Activated naive CD4-positive, alpha-beta T cell (primary cell): ENCODE measurements at places on chromosomes 12 and 14.

- DNase-seq: no peak
These were observed 427.4 kb downstream of the AACS start for GRCh38 chr12:125492354-125493270.

GRCh38 chr14:27243365-27243764 is 645.5 kb upstream of the NOVA1 start:
- no peak for DNase-seq

- no peak for DNase-seq
These were observed 1.9 kb downstream of the FBRSL1 start for GRCh38 chr12:132491761-132492378.

GRCh38 chr14:68688872-68689371 is 103.9 kb downstream of the ZFP36L1 start:
- DNase-seq: no peak

DNA sequence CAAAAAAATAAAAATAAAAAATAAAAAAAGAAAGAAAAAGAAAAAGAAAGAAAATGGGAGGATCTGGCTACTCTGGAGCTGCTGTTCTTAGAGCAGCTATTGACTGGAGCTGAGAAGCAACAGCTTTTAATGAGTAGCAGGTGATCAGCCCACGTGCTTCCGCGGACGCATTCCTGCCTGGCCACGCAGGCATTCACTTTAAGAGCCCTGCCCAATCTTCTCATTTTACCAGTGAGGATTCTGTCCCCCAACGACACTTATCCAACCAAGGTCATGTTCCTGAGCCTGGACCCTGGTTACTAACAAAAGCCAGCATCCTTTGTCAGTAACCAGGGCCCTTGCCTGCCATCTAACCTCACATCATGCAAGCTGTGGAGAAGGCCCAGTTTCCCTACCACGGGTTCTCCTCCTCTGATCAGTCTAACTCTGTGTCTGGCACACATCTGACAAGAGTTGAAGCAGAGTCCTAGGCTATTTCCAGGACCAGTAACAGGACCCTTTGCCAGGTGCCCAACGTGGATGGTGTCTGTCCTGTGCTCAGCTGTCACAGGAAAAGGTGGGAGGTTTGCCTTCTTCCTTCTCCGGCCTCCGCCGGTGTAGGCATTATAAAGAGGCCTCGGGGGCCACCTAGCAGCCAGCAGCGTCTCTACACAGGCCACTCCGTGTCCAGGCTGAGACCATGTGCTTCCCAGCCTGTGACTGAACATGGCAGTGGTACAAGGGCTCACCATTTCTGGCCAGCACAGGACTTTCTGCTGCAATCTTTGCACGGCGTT is 60.9 kb upstream of the GPATCH2L start:
- DNase-seq: no peak

DNA sequence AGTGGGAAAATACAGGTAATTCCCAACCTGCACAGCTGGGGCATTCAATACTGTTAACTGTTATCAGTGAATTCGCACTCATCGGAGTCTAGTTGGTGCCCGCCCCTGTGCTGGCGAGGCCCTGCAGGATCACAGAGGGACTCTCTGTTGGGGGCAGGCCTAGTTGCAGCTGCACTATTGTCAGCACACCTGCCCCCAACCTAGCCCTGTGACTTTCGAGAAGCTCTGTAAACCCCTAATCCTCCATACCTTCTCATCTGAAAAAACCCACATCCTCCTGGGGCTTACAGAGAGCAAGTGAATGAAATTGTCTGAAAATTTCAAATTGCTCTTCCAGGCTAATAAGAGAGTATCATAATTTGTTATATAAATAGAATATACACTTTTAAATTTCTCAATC is 132.2 kb upstream of the NUDT4 start:
- no peak for DNase-seq

DNA sequence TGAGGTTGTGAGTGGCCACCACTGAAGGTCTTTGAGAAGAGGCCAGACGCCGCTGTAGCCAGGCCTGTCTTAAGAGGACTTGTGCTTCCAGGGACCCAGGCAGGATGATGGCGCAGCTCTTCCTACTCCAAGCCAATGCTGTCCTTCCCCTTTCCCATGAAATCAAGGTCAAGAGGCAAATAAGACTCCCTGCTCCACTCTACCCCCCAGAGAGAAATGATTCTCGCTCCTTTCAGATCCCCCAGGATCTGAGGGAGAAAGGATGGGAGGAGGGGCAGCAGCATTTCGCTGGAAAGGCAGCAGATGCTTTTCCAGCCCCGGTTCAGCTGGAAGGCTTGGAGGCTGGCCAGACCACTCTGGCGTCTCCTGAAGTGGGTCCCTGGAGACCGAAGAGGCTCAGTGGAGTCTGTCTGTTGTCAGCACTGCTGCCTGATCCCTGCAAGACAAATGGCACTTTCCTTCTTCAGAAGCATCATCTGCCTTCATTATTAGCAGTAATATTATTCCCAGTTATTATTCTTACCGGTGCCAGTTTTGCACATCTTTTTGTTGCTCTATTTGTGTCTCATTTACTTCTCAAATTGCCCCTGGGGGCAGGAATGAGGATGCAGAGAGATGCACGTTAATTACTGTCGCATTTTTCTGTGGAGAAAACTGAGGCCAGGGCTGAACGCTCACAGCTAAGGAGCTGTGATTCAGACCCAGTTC is 51.4 kb downstream of the C14orf132 start:
- DNase-seq: no peak

GRCh38 chr14:63269561-63270225 is 49.0 kb downstream of the GPHB5 start:
- DNase-seq: no peak

- no peak for DNase-seq
These were observed 61.5 kb downstream of the IFT81 start for GRCh38 chr12:110185626-110186025.

GRCh38 chr14:62776300-62776699 is 269.0 kb downstream of the KCNH5 start:
- no peak for DNase-seq

DNA sequence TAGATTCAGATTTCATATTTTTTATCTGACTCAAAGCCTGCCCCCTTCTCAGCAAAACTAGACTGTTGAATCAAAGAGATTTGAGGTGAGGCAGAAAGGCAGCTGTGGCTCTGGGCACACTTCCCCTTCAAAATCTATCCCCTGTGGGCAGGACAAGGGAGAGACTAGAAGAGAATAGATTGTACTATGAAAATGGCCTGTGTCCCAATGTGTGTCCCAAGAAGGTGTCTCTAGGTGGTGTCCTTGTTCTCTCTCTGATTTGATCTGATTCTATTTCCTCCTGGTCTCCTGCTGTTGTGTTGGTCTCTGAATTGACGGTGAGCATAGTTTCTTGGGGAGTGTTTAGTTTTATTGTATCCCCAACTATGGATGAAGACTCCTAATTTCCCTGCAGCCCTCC is 565.8 kb upstream of the ATP2B1 start:
- no peak for DNase-seq

GRCh38 chr14:37590428-37591139 is 4.5 kb downstream of the FOXA1 start:
- no peak for DNase-seq

DNA sequence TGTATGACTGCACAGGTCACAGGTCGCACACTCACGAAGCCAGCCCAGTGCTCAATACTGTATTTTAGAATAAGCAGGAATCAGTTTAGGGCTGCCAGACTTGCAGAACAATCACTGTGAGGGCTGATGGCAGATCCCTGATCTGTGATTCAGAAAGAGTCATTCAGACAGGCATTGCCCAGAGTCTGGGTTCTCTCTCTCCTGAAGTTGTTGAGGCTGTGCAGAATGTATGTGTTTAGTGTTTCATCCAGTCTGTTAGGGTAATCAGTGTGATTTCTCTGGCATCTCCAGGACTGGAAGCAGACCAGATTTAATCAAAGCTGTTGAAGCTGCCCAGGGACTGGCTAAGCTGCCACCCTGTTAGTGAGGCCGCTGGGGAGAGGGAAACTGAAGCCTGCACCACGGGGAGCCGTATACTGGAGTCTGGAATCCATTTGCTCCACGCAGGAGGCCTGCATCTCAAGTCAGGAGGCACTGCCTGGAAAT is 69.3 kb downstream of the ETV6 start:
- no peak for DNase-seq

- no peak for DNase-seq
These were observed 58.5 kb downstream of the RIN3 start for GRCh38 chr14:92572050-92572449.

DNA sequence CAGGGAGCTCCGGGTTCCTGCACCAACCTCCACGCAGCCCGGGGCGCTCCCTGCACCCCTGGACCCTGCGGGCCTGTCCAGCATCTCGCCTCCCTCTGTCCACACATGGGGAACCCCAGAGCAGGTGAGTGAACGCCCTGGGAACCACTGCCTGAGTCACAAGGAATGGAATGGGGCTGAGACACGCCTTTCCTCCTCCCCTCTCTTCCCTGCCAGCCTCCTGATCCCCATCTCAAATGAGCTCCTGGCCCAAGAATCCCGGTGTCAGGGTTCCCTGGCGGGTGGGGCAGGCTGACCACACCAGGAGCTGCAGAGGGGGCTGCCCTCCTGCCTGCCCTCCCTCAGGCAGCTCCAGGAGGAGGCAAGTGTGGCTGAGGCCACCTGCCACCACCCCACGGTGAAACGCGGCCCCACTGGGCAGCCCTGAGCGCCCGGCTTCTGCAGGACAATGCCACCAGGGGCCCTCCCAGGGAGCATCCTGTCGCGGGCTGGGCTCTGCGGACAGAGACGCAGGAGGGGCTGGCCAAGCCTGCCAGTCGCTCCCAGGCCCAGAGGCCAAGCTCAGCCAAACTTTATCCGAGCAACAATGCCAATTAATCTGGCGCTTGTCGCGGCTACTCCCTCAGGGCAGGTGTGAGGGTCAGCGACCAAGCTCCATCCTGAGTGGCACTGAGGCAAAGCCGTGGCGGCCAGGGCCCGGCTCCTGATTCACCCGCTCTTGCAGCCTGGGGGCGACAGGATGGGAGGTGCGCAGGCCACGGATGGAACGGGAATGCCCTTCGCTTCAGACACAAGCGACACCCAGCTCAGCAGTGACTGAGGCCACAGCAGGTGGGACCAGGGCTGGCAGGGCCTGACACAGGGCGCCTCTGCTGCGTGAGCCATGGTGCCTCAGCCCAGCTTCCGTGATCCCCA is 44.3 kb downstream of the GALNT9 start:
- DNase-seq: no peak

DNA sequence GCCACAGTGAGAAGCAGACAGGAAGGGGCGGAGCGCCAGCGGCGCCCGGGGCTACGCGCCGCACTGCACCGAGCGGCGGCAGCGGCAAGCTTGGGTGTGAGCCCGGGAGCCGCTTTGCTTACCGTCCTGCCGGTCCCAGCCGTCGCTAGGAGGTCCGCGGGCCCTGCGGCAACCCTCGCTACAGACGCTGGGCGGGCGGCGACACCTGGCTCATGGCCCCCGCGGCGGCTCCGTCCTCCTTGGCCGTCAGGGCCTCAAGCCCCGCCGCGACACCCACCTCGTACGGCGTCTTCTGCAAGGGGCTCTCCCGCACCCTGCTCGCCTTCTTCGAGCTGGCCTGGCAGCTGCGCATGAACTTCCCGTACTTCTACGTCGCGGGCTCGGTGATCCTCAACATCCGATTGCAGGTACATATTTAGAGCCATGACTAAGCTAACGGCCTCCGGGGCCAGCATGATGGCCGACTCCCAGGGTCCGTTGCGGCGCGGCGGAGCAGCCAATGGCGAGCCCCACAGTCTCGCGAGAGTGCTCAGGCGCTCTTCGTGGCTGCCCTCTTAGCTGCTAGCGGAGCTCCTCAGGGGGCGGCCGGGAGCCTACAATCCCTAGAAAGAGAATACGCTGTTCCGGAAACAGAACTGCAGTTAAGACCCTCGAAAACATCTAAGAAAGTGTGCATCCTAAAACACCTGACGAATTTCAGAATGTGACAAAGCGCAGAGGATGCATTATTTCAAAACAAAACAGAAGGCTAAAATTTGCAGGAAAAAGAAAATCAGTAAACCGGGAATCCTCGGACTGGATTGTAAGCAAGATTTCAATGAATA is at the start of gene SMIM10L1:
Gene SMIM10L1 (plus strand): TSS at position 50 of the 824 bp plus-strand sequence. CDS start 163 bp downstream, at position 213.
- peak; percentile 82 for DNase-seq

GRCh38 chr12:13404631-13405473 is 208.3 kb downstream of the EMP1 start:
- DNase-seq: no peak

- DNase-seq: no peak
These were observed 233.2 kb upstream of the AMIGO2 start for GRCh38 chr12:47312808-47313426.

DNA sequence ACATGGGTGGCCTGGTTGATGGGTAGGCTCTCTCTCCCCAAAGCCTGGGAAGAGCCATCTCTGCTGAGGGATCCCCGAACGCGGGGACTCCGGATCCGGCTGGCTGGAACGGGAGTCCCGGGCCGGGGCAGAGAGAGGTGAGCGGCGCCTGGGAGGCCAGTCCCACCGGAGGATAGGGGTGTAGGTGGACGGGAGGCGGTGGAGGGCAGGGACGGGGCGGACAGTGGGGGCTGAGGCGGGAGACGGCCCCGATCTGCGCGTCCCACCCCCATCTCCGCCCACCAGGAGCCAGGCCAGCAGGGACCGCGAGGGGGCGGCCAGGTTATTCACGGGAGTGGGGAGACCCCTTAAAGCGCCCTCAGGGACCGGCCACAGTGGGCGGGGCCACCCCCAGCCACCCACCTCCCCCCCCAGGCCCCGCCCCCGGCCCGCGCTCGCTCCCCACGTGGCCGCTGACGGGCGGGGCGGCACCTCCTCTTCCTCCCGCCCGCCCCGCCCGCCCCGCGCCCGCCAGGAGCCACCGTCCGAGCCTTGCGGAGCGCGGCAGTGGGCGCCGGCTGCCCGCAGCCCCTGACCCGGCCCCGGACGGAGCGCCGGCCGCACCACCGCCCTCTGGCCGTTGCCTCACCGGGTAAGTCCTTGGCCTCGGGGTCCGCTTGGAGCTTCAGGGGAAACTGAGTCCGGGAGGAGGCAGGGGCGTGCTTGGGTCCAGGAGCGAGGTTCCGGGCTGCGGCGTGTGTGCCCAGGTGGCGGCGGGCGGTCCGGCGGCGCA is at the start of gene INF2:
Gene INF2 (plus strand): TSS at position 510 of the 772 bp plus-strand sequence. CDS start 11,748 bp downstream, outside the sequence.
- peak; percentile 45 for DNase-seq

DNA sequence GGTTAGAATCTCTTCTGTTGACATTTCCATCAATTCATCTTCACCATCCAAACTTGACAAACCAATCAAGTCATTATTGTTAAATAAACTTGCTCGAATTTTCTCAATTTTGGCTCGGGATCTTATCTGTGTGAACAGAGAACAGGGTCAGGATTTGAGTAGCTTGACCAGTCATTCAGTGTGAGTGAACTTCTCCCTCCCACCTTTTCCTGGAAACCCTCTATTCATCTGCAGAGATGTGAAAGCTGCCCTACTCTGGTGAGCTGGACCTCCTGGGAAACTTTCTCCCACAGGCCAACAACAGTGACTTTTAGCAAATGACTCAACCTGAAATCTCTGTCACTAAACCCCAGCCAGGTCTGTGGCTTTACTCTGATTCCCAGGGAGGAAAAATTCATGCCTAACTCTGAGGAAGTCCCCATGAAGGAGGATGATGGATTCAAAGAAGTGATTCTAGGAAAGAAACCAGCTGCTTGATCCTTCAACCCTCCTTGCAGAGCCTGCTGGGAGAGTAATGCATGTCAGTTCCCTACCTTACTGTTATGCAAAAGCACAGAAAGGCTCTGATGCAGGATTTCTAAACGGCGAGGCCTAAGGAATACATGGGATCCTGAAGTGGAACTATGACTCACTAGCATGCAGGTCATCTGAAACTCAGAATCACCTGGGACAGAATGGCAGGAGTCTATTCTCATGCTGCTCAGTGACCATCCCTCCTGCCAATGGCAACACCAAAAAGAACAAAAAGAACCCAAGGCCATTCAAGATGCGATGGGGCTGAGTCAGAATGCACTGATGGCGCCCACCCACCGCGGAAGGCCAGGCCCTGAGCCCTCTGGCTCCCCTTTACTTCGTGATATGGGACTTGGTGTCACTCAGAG is 58.0 kb downstream of the TRAFD1 start:
- no peak for DNase-seq

- DNase-seq: no peak
These were observed at the start of gene SOX5 for GRCh38 chr12:23949348-23950209. TSS of gene SOX5 (minus strand) at chr12:23949670. CDS start at chr12:23949601, 69 bp downstream.

GRCh38 chr12:95214466-95214865 is 2.8 kb downstream of the FGD6 start:
- DNase-seq: no peak
